ENCODE measurements at places on chromosomes 7 and 10.

GRCh38 chr10:45239642-45240041 is 75.8 kb downstream of the OR13A1 start:
- no peak for DNase-seq

DNA sequence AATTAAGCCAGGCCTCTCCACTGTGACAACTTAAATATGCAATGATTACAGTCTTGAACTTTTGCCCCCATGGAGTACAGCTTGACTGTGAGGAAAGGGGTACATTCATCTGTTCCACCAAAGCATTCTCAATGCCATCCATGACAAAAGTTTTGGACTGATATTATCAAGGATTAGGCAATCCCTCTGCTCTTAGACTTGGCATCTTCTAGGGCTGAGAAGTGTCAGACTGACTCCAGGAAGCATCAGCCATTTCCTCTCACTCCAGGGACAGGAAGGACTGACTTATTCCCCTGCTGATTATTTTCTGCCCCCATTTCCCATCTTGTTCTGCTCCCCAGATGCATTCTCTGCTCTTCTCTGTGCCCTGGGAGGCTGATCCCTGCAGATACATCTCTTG is 69.7 kb downstream of the ZNF365 start:
- no peak for DNase-seq

DNA sequence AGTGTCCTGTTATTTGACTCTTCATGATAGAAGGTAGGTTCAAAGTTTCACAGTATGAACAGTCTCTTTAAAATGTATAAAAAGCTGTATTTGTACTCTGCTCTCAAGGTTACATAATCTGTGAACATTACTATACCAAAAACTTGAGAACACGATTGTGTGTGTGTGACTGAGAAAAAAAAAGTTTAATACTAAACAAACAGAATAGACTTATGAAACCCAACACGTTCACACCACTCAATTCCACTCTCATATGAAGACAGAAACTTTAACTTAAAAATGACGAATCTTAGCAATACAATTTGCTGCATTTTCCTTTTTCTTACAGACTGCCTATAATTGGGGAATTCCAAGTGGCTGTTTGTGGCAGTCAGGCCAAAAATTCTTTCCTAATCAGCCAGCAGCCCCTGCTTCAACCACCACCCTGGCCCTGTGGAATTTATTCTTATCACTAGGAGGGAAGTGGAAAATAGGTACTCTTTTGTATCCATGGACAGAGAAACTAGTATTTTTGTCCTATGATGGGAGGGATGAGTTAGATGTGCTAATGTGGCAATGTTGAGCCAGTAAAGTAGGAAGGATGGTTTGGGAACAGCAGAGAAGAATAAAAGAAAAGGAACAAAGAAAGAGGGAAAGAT is 42.8 kb downstream of the MINDY3 start:
- DNase-seq: no peak

- peak; percentile 18 for DNase-seq
These were observed 4.8 kb downstream of the ELOVL3 start for GRCh38 chr10:102230861-102231356.

- no peak for DNase-seq
These were observed 130.9 kb downstream of the TES start for GRCh38 chr7:116340943-116341907.

DNA sequence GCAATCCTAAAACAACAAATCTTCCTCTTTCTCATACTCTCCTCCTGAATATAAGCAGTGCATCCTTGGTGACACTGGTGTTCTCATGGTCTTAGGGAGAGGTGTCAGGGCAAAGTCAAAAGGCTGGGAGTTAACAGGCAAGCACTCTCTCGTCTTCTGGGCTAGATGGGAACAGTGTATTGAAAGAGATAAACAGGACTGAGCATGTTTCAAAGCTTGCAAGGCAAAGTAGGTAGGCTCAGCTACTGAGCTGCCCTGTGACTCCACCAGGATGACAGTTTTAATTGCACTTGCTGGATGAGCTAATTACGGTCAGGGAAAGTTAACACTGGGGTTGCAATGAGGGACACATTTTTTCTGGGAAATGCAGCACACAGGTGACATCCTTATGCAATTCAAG is 554.9 kb upstream of the NRP1 start:
- no peak for DNase-seq

GRCh38 chr10:127151541-127151940 is 44.9 kb downstream of the INSYN2A start:
- no peak for DNase-seq

- DNase-seq: no peak
These were observed 68.5 kb downstream of the ITGA8 start for GRCh38 chr10:15651175-15651574.

DNA sequence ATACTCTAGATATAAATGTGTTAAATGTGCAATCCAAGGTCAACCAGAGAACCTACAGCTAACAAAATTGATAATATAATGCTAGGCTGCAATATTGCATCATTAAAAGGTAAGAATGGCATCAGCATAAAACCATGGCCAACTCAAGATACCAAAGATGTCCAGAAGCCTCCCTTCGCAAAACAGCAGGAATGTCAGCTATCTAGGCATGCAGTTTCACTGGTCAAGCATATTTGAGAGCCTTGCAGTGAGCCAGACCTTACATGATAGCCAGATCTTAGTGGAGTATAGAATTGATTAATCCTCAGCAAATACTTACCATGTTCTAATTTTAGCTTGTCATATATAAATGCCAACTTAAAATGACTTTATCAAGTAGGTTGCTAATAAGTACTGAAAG is 138.8 kb downstream of the ZEB1 start:
- DNase-seq: no peak

- no peak for DNase-seq
These were observed 127.5 kb upstream of the ANKRD1 start for GRCh38 chr10:91048380-91048779.

GRCh38 chr7:103445228-103446048 is 569 bp downstream of the SLC26A5 start:
- no peak for DNase-seq

GRCh38 chr7:123624527-123625183 is 23.0 kb downstream of the ASB15 start:
- no peak for DNase-seq

DNA sequence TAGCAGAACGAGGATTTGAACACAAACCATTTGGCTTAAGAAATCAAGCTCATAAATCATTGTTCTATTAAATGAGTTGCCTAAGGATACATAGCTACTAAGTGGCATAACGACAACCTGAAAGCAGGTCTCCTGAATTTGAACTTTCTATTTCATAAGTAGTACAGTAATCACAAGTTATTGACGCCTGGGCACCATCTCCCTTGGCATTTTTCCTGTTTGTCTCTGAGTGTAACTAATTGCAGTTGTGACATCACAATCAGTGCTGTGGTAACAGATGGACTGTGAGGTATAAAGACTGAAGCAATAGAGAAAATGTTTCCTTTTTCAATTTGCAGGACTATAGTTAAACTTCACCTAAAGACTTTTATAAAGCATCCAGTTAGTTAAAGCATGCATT is 6.4 kb upstream of the CSTF2T start:
- DNase-seq: no peak

DNA sequence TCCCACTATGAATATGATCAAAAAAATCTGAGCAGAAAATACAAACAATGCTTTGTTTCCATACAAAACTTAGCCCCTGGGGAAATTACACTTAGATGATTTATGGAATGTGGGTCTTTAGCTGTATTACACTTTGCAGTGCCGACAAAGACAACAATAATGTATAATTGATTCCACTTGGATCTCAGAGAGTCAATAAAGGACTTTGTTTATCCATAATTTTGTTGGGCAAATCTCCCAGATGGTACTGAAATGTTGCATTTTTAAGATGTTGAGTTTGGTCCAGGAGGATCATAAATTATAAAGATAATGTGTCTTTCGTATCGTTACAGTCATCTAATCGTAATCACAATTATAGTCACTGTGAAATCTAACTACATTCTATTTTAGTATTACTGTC is 66.9 kb upstream of the DOCK1 start:
- peak; percentile 37 for DNase-seq

- DNase-seq: peak; percentile 41
These were observed 249.9 kb upstream of the PLXNA4 start for GRCh38 chr7:132825932-132826835.

DNA sequence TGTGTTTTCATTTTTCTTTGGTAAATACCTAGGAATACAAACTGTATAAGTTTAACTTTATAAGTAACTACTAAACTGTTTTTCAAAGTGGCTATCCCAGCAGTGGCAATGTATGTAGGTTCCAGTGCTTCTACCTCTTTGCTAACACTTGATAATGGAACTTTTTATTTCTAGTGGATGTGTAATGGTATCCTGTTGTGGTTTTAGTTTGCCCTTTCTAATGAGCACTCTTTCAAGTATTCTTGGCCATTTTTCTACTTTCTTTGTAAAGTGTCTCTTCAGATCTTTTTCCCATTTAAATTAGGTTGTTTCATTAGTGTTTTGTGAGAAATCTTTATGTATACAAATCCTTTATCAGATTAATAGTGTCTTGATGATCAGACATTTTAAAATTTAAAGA is 4.6 kb downstream of the KIF20B start:
- DNase-seq: no peak

GRCh38 chr7:135194494-135195095 is 16.7 kb downstream of the WDR91 start:
- DNase-seq: no peak

GRCh38 chr10:103373544-103373943 is 5.8 kb downstream of the TAF5 start:
- no peak for DNase-seq

DNA sequence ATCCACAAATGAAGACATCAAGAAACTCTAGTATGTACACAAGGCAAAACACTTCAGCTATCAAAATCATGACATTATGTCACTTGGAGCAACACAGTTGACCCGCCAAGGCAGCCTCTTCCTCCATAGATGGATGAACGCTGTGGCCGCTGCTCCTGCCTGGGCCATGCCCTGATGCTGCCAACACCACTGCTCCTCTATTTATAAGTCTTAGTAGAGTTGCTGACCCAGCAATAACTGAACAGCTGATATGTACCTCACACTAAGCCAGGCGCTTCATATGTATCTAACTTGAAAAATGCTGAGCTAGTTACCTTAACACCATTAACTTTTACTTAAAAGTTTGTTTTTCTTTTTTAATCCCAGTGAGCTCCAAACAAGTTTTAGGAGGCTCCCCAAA is 131.9 kb downstream of the LYZL1 start:
- no peak for DNase-seq

DNA sequence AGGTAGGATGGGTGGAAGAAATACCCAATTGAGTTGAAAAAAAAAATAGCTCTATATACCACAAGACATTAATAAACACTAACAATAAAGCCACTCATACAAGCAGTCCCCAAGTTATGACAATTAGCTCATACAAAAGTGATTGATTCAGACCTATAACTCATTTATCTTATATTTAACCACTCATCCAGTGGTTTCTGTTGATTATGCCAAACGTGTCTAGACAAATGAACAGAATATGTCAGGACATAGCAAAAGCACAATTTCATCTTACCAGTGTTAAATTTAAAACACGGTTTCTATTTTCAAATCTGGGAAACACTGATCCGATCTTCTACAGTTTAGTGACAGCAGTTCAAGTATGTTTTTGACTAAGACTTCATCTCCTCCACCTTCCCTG is 17.0 kb downstream of the ABI1 start:
- DNase-seq: no peak

- DNase-seq: no peak
These were observed 10.4 kb upstream of the FAM170B start for GRCh38 chr10:49144058-49144720.

GRCh38 chr7:42572056-42572455 is 335.0 kb upstream of the GLI3 start:
- DNase-seq: no peak

DNA sequence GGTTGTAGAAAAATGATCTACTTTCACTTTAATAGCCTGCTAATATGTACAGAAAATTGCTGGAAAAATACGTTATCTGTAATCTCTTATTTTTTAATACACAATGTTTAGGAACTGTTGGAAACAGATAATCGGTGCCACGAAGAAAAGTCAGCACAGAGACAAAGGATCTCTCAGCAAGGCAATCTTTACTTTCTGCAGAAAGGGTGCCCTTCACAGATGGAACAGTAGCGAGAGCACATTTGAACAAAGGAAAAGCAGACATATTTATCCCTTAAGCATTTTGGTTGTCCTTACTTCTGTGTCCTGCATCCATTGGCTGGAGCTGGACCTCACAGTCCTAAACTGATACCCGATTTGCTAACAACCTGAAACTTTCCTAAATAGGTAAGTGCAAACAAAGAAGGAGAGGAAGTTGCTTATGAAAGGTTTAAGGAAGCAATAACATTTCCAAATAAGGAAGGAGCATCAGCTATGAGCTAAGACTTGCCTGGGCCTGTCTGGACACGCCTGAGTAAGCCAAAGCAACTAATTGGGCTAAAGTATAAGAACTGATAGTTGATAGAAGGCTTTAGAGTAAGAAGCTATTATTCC is 640.0 kb downstream of the SH2D4B start:
- no peak for DNase-seq

GRCh38 chr7:130966246-130967009 is 232.4 kb upstream of the KLF14 start:
- no peak for DNase-seq

- DNase-seq: no peak
These were observed 87.9 kb downstream of the DPY19L1 start for GRCh38 chr7:34949361-34949760.

- DNase-seq: peak; percentile 71
These were observed 167.9 kb downstream of the NEURL1 start for GRCh38 chr10:103661198-103661950.

DNA sequence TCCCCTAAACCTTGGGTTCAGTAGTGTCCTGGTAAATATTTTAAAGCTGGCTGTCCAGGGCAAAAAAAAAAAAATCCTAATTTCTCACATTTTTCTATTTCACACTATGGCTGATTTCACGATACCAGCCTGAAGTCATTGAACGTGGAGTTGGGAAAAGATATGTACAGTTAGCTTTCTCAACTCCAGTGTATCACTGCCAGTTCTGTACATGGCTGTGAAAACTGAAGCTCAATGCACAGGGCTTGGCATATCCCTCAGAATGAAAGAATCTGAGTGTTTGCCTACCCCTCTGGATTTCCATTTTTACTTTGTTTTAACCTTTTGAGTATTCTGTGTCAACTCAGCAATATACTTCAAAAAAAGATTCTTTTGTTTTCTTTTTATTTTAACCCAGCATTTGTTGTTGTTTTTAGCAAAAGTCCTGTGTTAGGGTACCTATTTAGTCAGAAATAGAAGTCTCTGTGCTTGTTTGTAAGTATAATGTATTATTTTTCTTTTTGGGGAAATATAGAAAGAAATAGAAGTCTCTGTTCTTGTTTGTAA is 274.5 kb downstream of the ADK start:
- DNase-seq: no peak

DNA sequence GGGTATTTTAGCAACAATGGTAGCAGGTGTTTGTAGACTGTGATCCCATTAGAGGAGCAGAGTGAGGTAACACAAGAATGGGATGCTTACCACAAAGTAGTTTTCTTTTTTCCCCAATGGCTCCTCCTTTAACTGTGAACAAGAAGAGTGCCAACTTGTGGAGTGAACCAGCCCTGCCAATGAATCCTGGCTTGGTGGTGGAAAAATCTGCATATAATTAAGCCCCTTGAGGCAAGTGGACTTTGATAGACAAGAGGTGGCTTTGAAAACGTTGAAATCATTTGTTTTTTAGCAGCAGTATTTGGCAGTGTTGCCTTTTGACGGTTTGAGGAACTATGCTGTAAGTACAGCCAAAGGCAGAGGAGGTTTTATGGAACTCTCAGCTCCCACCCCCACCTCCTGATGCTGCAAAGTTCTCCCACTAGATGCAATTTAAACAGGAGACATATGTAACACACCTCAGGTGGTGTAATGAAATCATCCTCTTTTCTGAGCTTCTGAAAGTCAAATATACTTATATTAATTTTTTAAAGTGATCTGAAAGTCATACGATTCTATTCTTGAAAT is 295.6 kb downstream of the DPP6 start:
- DNase-seq: peak; percentile 76

- DNase-seq: no peak
These were observed 55.6 kb downstream of the GRB10 start for GRCh38 chr7:50727072-50727471.

Data from NCI-H1105 (cell line).